ENCODE measurements at places on chromosomes 7 and 10.

DNA sequence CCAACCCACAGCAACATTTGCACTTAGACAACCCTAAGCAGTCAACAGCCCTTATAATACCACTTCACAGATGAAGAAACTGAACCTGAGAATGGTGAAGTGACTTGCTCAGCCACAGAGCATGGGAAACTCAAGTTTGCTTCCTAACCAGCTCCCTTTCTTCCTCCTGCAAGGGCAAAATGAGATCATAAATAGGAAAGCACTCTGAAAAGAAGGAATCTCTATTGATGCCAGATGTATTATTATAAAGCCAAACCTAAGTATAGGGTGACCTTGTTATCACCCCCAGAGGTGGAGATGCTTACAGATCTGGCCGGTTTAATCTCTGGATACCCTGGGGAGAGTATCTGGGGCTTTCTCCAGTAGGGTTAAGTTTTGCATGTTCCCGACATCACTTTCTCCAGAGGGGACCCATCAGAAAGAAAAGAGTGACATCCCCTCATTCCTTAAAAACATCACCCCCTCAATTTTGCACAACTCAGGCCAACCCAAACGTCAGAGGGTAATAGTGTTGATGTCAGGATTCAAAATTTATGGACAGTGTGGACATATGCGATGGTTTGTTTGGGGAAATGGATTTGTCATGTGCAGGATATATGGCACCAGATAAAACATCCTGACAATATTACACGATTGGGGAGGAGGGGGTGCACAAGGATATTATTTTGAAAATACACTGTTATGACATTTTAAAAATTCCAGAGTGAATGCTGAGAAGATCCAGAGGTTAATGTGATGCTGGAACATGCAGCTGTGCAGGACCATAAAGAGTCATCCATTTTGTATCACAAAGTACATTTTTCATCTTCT lies 24.0 kb upstream of the XPNPEP1 start:
- DNase-seq = no peak

DNA sequence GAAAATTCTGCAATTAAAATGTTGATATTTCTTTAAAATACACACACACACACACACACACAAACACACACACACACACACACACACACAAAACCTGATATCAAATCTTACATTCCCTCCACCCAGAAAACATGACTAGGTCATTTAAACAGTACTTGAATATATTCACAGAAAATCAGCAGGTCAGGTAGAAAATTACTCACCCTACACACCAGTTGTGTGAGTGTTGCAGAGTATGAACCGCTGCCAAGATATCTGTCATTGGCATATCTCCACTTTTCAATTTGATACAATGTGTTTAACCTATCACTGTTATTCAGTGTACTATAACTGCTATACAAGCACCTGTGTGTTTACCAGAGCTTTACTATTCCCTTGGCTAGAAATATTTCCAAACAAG lies 283.6 kb upstream of the LRRTM3 start:
- no peak for DNase-seq

DNA sequence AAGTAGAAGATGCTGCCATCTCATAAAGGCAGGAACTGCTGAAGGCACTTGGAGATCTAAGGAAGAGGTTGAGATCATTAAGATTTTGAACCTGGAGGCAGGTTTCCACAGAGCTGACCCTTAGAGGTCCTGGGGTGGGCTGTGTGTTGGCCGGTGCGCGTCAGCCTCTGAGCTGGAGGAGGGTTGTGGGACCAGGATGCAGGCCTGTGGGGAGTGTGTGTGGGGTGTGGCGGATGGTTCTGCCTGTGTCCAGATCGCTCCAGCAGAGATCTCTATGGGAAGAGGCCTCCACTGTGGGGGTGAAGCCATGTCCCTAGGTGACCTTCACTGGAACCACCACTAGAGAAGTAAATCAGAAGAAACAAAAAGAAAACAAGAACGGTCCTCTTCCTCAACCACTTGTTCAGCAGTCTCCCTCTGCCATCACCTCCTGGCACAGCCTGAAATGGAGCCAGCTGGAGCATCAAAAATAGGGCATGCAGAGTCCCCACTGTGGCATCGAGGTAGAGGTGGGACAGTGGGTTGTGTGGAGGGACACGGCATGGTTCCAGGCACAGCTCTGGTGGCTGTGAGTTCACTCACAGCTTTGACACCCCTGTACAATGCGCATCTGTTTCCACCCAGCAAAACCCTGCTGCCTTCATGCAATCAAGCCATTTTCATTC lies 453.8 kb downstream of the TCERG1L start:
- DNase-seq = no peak

- no peak for DNase-seq
Measured at GRCh38 chr10:69228151-69228550, 8.0 kb downstream of the HKDC1 start.

DNA sequence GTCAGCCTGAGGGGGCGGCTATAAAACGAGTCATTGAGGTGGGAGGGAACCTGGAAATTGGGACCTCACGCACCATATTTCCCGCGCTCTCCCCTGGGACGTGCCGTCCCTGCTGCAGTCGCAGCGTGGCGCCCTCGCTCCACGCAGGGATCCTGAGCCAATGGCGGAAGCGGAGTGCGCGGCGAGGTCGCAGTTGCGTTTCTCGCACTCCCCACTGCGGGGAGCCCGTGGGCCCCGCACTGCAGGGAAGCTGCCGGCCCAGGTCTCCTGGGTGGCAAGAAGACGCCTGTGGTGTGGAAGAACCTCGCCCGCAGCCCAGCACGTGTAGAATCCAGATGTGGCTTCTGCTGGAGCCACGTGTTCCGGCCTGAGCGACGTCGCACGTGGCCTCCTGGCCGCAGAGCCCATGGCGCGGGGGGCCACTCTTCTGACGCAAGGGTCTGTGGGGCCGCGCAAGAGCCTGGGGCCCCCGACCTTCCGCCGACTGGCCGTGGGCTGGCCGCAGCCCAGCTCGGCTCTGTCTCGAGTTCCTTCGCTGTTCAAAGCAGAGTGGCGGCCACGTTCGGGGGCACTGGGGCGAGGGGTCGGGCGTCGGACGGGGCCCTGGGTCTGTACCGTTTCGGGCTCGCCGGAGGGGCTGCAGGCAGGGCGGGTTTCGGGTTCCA lies 26.4 kb downstream of the HIF1AN start:
- DNase-seq = peak; percentile 78

GRCh38 chr7:149791-150636 lies 42.4 kb upstream of the FAM20C start:
- DNase-seq = peak; percentile 32
